GM23338 (cell line): ENCODE measurements at places on chromosomes 1 and 21. TPM values are rescaled to one million over a fixed set of nuclear protein-coding genes. Genes with fewer than 3 reads are reported as not detected.

DNA sequence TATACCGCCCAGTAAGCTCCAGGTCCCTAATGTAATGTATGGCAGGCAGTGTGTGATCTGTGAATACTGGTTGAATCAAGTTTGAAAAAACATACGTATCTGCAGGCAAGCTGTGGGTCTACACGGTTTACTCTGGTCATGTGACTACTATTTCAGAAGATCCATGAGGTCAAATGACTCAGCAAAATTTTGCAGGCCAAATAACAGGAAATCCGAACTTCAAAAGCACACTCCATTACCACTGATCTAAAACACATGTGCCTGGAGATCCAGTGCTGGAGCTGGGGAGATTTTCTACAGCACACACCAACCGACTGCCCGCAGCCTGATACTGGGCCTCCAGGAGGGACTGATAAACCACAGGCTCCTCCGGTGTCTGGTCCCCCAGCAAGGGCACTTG lies 64.5 kb upstream of the SLC44A3 start:
- no peaks in the 10 kb centered on the region for H3K36me3 ChIP-seq
- H3K27me3 ChIP-seq = no peaks in the 10 kb centered on the region
- peaks cover 15% of the 10 kb centered on the region for H3K4me1 ChIP-seq

CRYAA gene
- total RNA-seq = not detected in 2 replicates

GRCh38 chr1:163697137-163697536 lies 375.4 kb downstream of the NUF2 start:
- DNase-seq = no peak
- no peak overlapping the region for H3K4me3 ChIP-seq
- no peaks in the 10 kb centered on the region for H3K36me3 ChIP-seq
- H3K27me3 ChIP-seq = no peaks in the 10 kb centered on the region

OR6K6 gene
- total RNA-seq = not detected in 2 replicates

GRCh38 chr1:165403835-165404482 lies 41.0 kb downstream of the RXRG start:
- H3K4me3 ChIP-seq = no peak overlapping the region
- H3K36me3 ChIP-seq = no peaks in the 10 kb centered on the region
- H3K27me3 ChIP-seq = no peaks in the 10 kb centered on the region
- no peak overlapping the region for H3K27ac ChIP-seq

NPHS2 gene
- total RNA-seq = not detected in 2 replicates
